ENCODE measurements at places on chromosomes 7 and 10.

GRCh38 chr10:13894412-13895093 is 307.8 kb downstream of the PRPF18 start:
- H3K4me1 ChIP-seq, result peaks cover 15% of the 10 kb centered on the region
- H3K27me3 ChIP-seq, result peaks cover 48% of the 10 kb centered on the region
- DNase-seq, result no peak
- H3K4me3 ChIP-seq, result no peak overlapping the region
- H3K27ac ChIP-seq, result no peak overlapping the region
- peaks cover 7% of the 10 kb centered on the region for H3K36me3 ChIP-seq

DNA sequence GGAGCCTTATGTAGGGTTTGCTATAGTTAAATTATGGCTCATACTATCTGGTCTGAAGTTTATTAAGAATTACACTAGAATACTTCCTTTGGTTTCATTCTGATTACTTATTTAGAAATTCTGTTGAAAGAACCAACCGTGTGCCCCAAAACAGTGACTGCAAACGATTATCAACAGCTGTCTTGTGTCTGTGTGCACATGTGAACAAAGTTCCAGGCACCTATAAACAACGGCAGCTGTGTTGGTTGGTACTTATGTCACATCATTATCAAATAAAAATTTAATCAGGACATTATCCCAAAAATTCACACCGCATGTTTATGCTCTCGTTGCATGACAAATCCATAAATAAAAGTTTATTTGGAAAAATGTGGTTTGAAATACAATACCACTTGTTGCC is 80.6 kb downstream of the USP6NL start:
- peaks cover 28% of the 10 kb centered on the region for H3K4me1 ChIP-seq
- DNase-seq, result no peak
- H3K27ac ChIP-seq, result no peak overlapping the region

- peaks cover 7% of the 10 kb centered on the region for H3K27me3 ChIP-seq
- no peak overlapping the region for H3K27ac ChIP-seq
- no peak overlapping the region for H3K4me3 ChIP-seq
- no peak for DNase-seq
- no peaks in the 10 kb centered on the region for H3K36me3 ChIP-seq
Observed at GRCh38 chr10:133013463-133013862, 71.1 kb upstream of the CFAP46 start.

- no peak for DNase-seq
- peaks cover 40% of the 10 kb centered on the region for H3K27me3 ChIP-seq
- H3K27ac ChIP-seq, result no peak overlapping the region
- H3K4me1 ChIP-seq, result no peaks in the 10 kb centered on the region
- no peaks in the 10 kb centered on the region for H3K36me3 ChIP-seq
Observed at GRCh38 chr7:51253157-51253556, 63.5 kb downstream of the COBL start.

DNA sequence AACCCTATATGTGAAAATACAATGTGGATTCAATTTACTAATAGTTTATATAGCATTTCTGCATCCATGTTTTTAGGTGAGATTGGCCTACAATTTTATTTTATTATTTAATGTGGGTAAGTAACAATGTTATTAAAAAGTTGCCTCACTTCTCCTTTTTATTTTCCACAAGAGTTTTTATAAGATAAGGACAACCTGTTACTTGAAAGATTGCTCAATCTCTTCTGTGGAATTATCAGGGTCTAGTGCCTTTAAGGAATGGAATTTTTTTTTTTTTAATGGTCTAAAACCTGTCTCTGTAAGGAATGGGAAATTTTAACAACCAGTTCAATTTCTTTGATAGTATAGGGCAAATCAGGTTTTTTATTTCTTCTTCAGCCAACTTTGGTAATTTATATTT is 53.9 kb upstream of the RAB18 start:
- no peaks in the 10 kb centered on the region for H3K27me3 ChIP-seq
- H3K4me1 ChIP-seq, result peaks cover 26% of the 10 kb centered on the region
- H3K36me3 ChIP-seq, result no peaks in the 10 kb centered on the region
- no peak overlapping the region for H3K4me3 ChIP-seq

DNA sequence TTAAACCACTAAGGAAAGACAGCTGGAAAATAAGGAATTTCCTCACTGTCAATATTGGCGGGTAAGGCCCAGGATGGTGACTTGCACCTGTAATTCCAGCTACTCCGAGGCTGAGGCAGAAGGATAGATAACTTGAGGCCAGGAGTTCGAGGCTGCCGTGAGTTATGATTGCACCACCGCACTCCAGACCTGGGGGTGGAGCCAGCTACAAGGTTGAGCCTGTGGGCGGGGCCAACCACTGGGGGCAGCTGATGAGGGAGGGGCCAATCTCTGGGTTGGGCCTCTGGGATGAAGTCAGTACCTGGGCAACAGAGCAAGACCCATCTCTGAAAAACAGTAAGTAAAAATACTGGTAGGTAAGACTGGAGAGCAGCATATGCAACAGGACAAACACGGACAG is 80.1 kb upstream of the ADO start:
- H3K4me3 ChIP-seq, result no peak overlapping the region
- H3K4me1 ChIP-seq, result peaks cover 21% of the 10 kb centered on the region
- peaks cover 23% of the 10 kb centered on the region for H3K27me3 ChIP-seq
- DNase-seq, result no peak
- H3K36me3 ChIP-seq, result no peaks in the 10 kb centered on the region

GRCh38 chr7:40437498-40437897 is 302.7 kb downstream of the SUGCT start:
- no peak overlapping the region for H3K27ac ChIP-seq
- H3K36me3 ChIP-seq, result no peaks in the 10 kb centered on the region
- H3K4me1 ChIP-seq, result no peaks in the 10 kb centered on the region
- H3K27me3 ChIP-seq, result no peaks in the 10 kb centered on the region
- H3K4me3 ChIP-seq, result no peak overlapping the region

DNA sequence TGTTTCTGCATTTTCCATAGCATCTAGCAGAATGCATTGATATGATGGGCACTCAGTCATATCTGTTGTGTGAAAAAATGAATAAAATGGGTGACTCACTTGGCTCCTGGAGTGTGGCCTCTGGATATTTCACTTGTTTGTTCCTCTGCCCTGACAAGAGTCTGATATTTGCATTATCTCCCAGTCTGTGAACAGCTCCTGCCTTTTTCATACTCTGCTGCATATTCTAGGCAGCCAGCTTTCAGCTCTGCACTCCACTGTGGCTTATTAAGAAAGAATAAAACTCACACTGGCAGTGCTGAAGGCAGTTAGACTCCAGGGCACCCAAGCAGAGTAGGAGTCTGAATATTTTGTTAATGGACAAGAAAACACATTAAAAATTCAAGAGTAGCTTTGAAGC is 623.9 kb downstream of the SORCS1 start:
- H3K27ac ChIP-seq, result no peak overlapping the region
- DNase-seq, result no peak
- H3K4me3 ChIP-seq, result no peak overlapping the region
- H3K36me3 ChIP-seq, result no peaks in the 10 kb centered on the region
- no peaks in the 10 kb centered on the region for H3K27me3 ChIP-seq
- no peaks in the 10 kb centered on the region for H3K4me1 ChIP-seq

DNA sequence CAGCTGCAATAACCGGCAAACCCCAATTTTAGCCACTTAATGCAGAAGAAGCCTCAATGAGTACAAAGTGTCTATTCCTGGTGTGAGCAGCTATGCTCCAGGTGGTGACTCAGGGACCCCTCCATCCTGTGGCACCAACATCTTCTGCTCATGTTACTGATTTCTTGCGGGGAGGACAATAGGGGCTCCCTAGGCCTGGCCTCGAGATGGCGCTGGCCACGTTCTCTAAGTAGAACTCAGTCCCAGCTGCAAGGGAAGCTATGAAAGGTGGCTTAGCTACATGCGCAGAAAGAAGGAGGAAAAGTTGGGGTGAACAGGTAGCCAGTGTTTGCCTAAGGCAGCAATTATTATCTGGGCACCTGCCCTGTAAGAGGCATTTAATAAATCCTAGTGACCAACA is 6.6 kb downstream of the GJD4 start:
- no peaks in the 10 kb centered on the region for H3K36me3 ChIP-seq
- H3K27me3 ChIP-seq, result peaks cover 71% of the 10 kb centered on the region
- no peak overlapping the region for H3K4me3 ChIP-seq
- no peak for DNase-seq

DNA sequence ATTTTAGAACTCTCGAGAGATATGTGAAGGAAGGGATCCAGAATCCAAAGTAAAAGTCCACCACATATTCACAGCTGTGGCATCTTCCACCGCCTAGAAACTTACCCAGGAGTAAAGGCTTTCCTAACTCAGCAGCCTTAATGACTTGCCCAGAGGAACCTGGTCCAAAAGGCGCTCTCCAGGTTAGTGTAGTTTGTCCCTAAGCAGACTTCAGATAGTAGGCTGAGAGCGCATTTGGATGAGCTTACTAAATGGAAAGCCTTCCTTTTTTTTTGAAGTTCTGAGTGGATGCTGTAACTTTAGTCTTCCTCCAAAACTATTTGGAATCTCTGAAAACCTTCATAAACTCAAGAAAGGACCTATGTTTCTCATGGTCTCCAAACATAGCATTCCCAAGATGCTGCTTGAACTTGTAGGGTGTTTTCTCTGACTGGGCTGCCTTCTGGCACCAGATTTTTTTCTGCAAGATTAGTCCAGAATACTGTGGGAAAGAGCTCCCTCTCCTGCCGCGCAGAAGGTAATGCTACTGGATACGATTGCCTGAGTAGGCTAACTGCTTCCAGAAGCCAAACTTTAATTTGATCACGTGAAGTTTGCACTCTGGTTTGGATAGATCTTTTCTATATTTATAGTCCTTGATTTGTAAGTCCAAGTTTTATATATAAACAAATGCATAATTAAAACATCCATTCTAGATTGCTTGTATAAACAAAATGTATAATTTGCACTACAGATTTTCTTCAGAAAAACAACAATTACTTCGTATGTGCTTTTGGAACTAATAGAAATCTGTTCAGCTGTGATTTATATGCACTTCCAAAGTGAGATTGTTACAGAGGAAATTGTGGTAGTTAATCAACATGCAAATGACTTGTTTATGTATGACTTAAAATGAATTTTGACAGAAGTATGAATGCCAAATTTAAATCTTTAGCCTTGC is 19.6 kb upstream of the GPR37 start:
- peaks cover 17% of the 10 kb centered on the region for H3K27me3 ChIP-seq
- H3K27ac ChIP-seq, result no peak overlapping the region
- no peaks in the 10 kb centered on the region for H3K4me1 ChIP-seq
- peaks cover 2% of the 10 kb centered on the region for H3K36me3 ChIP-seq

GRCh38 chr7:146982482-146982881 is 865.9 kb downstream of the CNTNAP2 start:
- no peaks in the 10 kb centered on the region for H3K36me3 ChIP-seq
- no peak for DNase-seq
- no peaks in the 10 kb centered on the region for H3K27me3 ChIP-seq
- H3K27ac ChIP-seq, result no peak overlapping the region
- H3K4me1 ChIP-seq, result no peaks in the 10 kb centered on the region

- H3K27me3 ChIP-seq, result peaks cover 5% of the 10 kb centered on the region
- H3K4me1 ChIP-seq, result peaks cover 2% of the 10 kb centered on the region
- H3K36me3 ChIP-seq, result no peaks in the 10 kb centered on the region
- H3K27ac ChIP-seq, result no peak overlapping the region
Observed at GRCh38 chr7:23712368-23713284, 2.6 kb downstream of the STK31 start.

GRCh38 chr10:93066544-93066913 is 5.9 kb downstream of the CYP26C1 start:
- H3K4me3 ChIP-seq, result peak overlapping the region; percentile 43
- H3K27me3 ChIP-seq, result peaks cover 79% of the 10 kb centered on the region
- peaks cover 11% of the 10 kb centered on the region for H3K36me3 ChIP-seq
- H3K4me1 ChIP-seq, result peaks cover 32% of the 10 kb centered on the region
- no peak for DNase-seq

GRCh38 chr10:75651417-75651816 is 220.0 kb downstream of the LRMDA start:
- DNase-seq, result no peak
- H3K27ac ChIP-seq, result no peak overlapping the region
- H3K36me3 ChIP-seq, result no peaks in the 10 kb centered on the region
- peaks cover 5% of the 10 kb centered on the region for H3K27me3 ChIP-seq
- no peak overlapping the region for H3K4me3 ChIP-seq

- H3K4me1 ChIP-seq, result peaks cover 7% of the 10 kb centered on the region
- DNase-seq, result no peak
- H3K36me3 ChIP-seq, result peaks cover 4% of the 10 kb centered on the region
- no peak overlapping the region for H3K27ac ChIP-seq
Observed at GRCh38 chr10:17857040-17857439, 47.9 kb downstream of the MRC1 start.

- peaks cover 4% of the 10 kb centered on the region for H3K4me1 ChIP-seq
- H3K27me3 ChIP-seq, result peaks cover 52% of the 10 kb centered on the region
- peak within 1 kb of the TSS; percentile 48 for H3K27ac ChIP-seq
- peak within 1 kb of the TSS; percentile 55 for H3K4me3 ChIP-seq
- H3K36me3 ChIP-seq, result peaks cover 2% of the 10 kb centered on the region
Observed at GRCh38 chr10:22345301-22346095, at the start of gene SPAG6. Gene SPAG6, plus strand, starts transcription at chr10:22345496. Its CDS starts 116 bp downstream, at chr10:22345612.

DNA sequence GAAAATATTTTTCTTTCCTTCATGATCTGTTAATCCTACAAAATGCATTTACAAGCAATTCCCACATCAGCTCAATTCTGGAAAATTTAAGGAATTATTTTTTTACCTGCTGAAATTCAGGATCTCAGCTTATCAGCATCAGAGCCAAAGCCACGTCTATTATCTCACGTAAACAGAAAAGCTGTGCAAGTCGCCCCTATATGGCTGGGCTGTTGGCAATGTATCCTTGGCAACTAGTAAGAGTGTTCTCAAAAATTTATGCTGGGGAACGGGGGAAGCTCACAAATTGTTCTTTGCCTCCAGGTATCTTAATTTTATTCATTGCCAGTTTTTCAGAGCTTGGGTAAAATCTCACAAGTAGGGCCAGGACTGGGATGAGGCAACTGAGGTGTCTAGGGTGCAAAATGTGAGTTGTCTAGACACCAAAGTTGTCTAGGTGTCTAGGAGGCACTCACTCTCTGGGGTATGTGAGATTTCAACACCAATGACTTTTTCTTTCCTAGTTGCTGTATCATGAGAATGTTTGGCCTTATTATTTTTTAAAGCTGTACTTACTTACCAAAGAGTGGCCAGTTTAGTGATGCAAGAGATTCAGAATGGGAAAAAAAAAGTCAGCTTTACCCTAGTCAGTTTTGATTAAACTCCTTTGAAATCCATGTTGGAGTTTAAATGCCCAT is 5.1 kb downstream of the GSTO2 start:
- no peak overlapping the region for H3K27ac ChIP-seq
- no peak overlapping the region for H3K4me3 ChIP-seq
- DNase-seq, result no peak
- no peaks in the 10 kb centered on the region for H3K36me3 ChIP-seq
- peaks cover 6% of the 10 kb centered on the region for H3K4me1 ChIP-seq

DNA sequence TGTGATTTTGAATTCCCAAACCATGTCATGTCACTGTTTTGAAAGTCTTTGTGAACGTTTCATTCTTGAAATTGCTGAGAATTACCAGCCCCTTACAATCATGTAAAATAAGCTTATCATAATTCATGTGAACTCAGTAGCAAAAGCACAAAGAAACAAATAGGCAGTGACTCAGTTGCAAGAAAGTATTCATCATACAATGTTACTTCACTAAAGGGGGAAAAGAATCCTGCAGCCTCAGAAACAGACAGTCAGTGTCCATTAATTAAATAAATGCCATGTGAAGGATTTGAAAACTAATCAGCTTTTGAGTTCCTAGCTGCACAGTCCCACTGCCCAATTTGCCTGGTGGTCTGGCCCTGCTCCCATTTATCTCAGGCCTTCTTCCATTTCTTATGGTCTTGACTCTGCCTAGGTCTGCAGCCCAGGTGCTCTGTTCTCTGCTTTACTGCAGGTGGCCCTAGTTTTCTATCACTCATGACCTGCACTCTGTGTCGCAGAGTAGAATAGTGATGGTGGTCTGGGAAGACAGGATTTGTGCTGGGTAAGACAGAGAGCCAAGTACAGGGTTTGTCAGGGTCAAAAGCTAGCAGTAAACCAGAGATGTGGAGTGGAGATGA is 99.7 kb downstream of the PLCE1 start:
- H3K27me3 ChIP-seq, result peaks cover 28% of the 10 kb centered on the region
- H3K4me3 ChIP-seq, result no peak overlapping the region
- peaks cover 2% of the 10 kb centered on the region for H3K4me1 ChIP-seq
- H3K36me3 ChIP-seq, result no peaks in the 10 kb centered on the region
- no peak overlapping the region for H3K27ac ChIP-seq
- no peak for DNase-seq
